ENCODE measurements at places on chromosomes 5 and 9. TPM values are rescaled to one million over a fixed set of nuclear protein-coding genes. Genes with fewer than 3 reads are reported as not detected.

- DNase-seq = no peak
- H3K27ac ChIP-seq = no peak within 1 kb of the TSS
Observed at GRCh38 chr9:137031904-137032640, at the start of gene FUT7. Gene FUT7, minus strand, starts transcription at chr9:137032088. Its CDS starts 97 bp downstream, at chr9:137031991.

- no peaks in the 10 kb centered on the region for H3K4me1 ChIP-seq
- H3K27ac ChIP-seq = peak overlapping the region; percentile 79
- peak overlapping the region; percentile 73 for H3K4me3 ChIP-seq
- DNase-seq = no peak
- no peaks in the 10 kb centered on the region for H3K36me3 ChIP-seq
- H3K27me3 ChIP-seq = no peaks in the 10 kb centered on the region
Observed at GRCh38 chr5:159100782-159101646, 1.3 kb upstream of the EBF1 start.

- H3K4me3 ChIP-seq = no peak overlapping the region
- H3K27me3 ChIP-seq = no peaks in the 10 kb centered on the region
- H3K4me1 ChIP-seq = no peaks in the 10 kb centered on the region
- no peak for DNase-seq
- no peak overlapping the region for H3K27ac ChIP-seq
Observed at GRCh38 chr5:148913493-148913892, 87.1 kb downstream of the ADRB2 start.

GRCh38 chr5:8394965-8395364 lies 526.0 kb downstream of the MTRR start:
- no peak overlapping the region for H3K4me3 ChIP-seq
- no peak overlapping the region for H3K27ac ChIP-seq
- DNase-seq = no peak
- H3K27me3 ChIP-seq = no peaks in the 10 kb centered on the region
- H3K36me3 ChIP-seq = no peaks in the 10 kb centered on the region
- H3K4me1 ChIP-seq = no peaks in the 10 kb centered on the region

- H3K27me3 ChIP-seq = no peaks in the 10 kb centered on the region
- H3K27ac ChIP-seq = no peak overlapping the region
- no peaks in the 10 kb centered on the region for H3K36me3 ChIP-seq
- no peak overlapping the region for H3K4me3 ChIP-seq
- no peaks in the 10 kb centered on the region for H3K4me1 ChIP-seq
Observed at GRCh38 chr5:53490747-53491146, 10.3 kb downstream of the FST start.

GRCh38 chr5:143432658-143433239 lies 29.3 kb upstream of the NR3C1 start:
- no peak for DNase-seq
- no peaks in the 10 kb centered on the region for H3K27me3 ChIP-seq
- H3K36me3 ChIP-seq = no peaks in the 10 kb centered on the region
- no peak overlapping the region for H3K4me3 ChIP-seq
- H3K27ac ChIP-seq = no peak overlapping the region

GRCh38 chr5:129771058-129771838 lies 23.4 kb downstream of the MINAR2 start:
- no peak overlapping the region for H3K27ac ChIP-seq
- no peak overlapping the region for H3K4me3 ChIP-seq
- H3K36me3 ChIP-seq = no peaks in the 10 kb centered on the region
- DNase-seq = peak; percentile 65
- no peaks in the 10 kb centered on the region for H3K27me3 ChIP-seq

The GM2A gene
- total RNA-seq = 54.4 TPM

GRCh38 chr5:147509041-147509709 lies 693 bp downstream of the DPYSL3 start:
- H3K4me3 ChIP-seq = peak overlapping the region; percentile 68
- no peaks in the 10 kb centered on the region for H3K4me1 ChIP-seq
- H3K27ac ChIP-seq = peak overlapping the region; percentile 52
- DNase-seq = peak; percentile 14
- no peaks in the 10 kb centered on the region for H3K27me3 ChIP-seq
- no peaks in the 10 kb centered on the region for H3K36me3 ChIP-seq

DNA sequence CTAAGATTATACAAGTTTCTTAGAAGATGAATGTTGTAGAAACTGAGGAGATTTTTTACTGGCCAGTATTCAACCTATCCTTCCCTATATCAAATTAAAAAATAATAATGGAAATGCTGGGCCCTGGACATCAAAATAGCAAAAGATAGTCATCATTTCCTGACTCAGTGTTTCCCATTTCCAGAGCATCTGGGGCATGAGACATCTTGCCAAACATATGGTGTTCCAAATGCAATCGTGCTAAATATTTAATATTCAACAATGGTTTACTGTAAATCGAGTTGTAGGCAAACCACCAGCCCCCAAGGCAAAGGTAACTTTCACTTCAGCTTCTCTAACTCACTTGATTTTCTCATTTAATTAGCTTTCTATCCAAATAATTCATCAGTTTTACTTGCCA lies 152.9 kb downstream of the FRMD3 start:
- H3K4me3 ChIP-seq = no peak overlapping the region
- H3K4me1 ChIP-seq = no peaks in the 10 kb centered on the region
- no peaks in the 10 kb centered on the region for H3K27me3 ChIP-seq
- H3K27ac ChIP-seq = no peak overlapping the region

The DRD1 gene
- 0.08 TPM for total RNA-seq

The DAB2IP gene
- 136 TPM for total RNA-seq

The PDGFRB gene
- 87.0 TPM for total RNA-seq

GRCh38 chr9:121945281-121945680 lies 147.8 kb downstream of the TTLL11 start:
- H3K4me1 ChIP-seq = no peaks in the 10 kb centered on the region
- no peaks in the 10 kb centered on the region for H3K27me3 ChIP-seq
- H3K4me3 ChIP-seq = no peak overlapping the region
- H3K36me3 ChIP-seq = no peaks in the 10 kb centered on the region

DNA sequence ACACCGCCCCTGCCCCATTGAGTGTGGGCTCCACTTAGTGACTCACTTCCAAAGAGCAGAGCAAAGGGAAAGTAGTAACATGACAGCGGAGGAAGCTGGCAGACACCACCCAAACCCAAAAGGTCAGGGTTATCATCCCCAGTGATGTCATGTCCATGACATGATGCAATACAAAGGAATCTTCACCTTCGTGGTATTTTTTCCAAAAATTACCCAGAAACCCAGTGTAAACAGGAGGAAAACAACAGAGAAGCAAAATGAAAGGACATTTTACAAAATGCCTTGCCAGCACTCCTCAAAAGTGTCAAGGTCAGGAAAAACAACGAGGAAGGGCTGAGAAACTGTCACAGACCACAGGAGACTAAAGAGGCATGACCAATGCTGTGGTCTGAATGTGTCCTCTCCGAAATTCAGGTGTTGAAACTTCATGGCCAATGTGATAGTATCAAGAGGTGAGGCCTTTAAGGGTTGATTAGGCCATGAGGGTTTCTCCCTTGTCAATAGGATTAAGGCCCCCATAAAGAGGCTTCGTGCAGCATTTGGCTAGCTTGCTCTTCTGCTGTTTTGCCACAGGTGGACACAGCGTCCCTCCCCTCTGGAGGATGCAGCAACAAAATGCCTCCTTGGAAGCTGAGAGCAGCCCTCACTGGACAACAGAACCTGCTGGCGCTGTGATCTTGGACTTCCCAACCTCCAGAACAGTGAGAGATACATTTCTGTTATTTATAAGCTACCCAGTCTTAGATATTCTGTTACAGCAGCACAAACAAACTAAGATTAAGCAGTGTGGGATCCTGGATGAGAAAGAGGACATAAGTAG lies 30.5 kb upstream of the MED10 start:
- no peaks in the 10 kb centered on the region for H3K36me3 ChIP-seq
- H3K4me1 ChIP-seq = no peaks in the 10 kb centered on the region
- no peak overlapping the region for H3K4me3 ChIP-seq
- no peaks in the 10 kb centered on the region for H3K27me3 ChIP-seq
- H3K27ac ChIP-seq = no peak overlapping the region

The MYORG gene
- 2.8 TPM for total RNA-seq

DNA sequence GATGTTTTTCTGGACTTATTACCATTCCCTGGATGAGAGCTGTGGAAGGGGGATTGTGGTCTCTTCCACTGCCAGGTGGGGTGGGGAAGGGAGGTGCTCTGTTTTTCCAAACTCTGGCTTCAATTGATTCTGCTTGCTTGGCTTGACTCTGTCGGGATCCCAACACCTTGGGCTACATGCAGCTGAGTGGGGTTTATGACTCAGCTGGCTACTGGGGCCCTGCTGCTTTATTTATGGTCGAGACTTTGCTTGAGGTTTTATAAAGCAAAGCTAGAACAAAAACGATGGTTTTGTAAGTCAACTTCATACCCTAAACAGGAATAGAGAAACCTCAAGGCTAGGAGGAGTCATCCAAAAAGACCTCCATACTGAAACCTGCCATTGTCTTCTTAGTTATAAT lies 76.3 kb downstream of the AOPEP start:
- H3K27me3 ChIP-seq = no peaks in the 10 kb centered on the region
- H3K27ac ChIP-seq = no peak overlapping the region
- H3K4me3 ChIP-seq = no peak overlapping the region
- H3K4me1 ChIP-seq = peaks cover 17% of the 10 kb centered on the region
- H3K36me3 ChIP-seq = no peaks in the 10 kb centered on the region

The C9 gene
- 0.74 TPM for total RNA-seq

DNA sequence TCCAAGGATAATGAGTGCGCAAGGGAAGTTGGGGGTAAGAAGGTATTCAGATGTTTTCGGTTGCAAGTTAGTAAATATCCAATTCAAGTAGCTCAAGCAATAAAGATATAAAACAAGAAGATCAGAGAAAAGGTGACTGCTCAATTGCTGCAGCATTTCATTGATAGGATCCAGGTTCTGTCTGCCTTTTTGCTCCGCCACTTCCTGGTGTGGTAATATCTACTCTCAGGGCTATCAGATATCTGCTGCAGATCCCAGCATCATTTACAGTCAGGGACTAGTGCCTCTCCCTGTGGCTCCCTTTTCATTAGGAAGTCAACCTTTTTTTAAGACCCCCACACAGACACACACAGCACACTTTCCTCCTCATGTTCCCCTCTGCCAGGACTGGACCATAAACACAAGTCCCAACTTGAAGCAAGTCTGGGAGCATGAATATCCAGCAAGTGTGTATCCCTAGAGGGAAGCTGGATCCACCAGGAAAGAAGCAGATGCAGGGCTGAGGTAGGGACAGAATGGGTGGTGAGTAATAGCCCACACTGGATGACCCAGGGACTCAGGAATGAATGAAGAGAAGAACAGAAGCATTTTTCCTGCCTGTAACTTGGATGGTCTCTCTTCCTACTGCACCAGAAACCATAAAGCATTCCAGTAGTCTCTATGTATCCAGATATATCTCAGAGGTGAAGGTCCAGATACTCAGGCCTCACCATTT lies 53.7 kb downstream of the ZNF622 start:
- no peaks in the 10 kb centered on the region for H3K4me1 ChIP-seq
- H3K27ac ChIP-seq = no peak overlapping the region
- H3K27me3 ChIP-seq = no peaks in the 10 kb centered on the region
- no peak for DNase-seq
- H3K4me3 ChIP-seq = no peak overlapping the region

The SURF1 gene
- 51.4 TPM for total RNA-seq

DNA sequence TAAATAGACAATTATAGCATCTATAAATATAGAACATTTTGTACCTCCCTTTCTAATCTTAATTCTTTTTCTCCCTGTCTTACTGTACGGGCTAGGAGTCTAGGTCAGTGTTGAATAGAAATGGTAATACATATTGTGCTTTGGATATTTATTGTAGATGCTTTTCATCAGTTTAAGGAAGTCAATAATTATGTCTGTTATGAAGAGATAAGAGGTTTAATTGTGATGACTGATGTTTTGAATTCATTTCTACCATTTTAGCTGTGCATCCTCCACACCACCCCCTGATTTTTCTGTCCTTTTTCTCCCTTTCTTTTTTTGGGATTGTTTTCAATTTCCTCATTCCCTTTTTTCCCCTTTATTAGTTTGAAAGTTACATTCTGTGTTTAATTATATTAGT lies 95.8 kb downstream of the DOCK2 start:
- no peaks in the 10 kb centered on the region for H3K4me1 ChIP-seq
- H3K4me3 ChIP-seq = no peak overlapping the region
- no peak for DNase-seq

DNA sequence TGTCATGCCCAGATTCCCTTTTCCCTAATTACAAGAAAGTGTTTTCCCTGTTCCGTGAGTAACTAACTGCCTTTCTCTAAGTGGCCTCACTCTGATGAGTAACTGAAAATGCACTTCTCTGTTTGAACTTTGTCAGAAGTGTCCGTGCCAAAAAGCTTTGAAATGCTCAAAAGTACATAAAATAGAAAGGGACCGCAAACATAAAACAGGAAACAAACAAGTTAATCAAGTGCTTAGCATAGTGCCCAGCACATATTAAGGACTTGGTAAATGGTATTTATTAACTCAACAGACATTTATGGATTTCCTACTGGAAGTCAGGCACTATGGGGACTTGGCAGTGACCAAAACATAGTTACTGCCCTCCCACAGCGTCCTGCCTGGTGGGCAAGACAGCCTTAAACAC lies 22.3 kb downstream of the AQP3 start:
- DNase-seq = no peak
- H3K36me3 ChIP-seq = no peaks in the 10 kb centered on the region
- no peak overlapping the region for H3K27ac ChIP-seq
- H3K27me3 ChIP-seq = no peaks in the 10 kb centered on the region
- H3K4me1 ChIP-seq = no peaks in the 10 kb centered on the region

DNA sequence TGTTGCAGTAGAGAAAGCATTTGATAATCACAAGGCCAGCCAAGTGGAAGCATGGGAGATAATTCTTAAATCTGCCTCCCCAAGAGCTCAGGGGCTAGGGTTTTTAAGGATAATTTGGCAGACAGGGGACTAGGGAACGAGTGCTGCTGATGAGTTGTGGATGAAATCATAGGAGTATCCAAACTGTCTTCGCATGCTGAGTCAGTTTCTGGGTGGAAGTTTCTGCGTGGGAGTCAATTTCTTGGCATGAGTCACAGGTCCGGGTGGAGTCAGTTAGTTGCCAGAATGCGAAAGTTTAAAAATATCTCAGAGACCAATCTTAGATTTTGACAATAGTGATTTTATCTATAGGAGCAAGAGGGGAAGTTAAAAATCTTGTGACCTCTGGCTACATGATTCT lies 112.6 kb downstream of the TMC1 start:
- no peaks in the 10 kb centered on the region for H3K27me3 ChIP-seq
- H3K36me3 ChIP-seq = no peaks in the 10 kb centered on the region
- no peak for DNase-seq
- H3K4me1 ChIP-seq = no peaks in the 10 kb centered on the region
- no peak overlapping the region for H3K4me3 ChIP-seq

The ARL14EPL gene
- total RNA-seq = not detected

The BASP1 gene
- total RNA-seq = 2.1 TPM

DNA sequence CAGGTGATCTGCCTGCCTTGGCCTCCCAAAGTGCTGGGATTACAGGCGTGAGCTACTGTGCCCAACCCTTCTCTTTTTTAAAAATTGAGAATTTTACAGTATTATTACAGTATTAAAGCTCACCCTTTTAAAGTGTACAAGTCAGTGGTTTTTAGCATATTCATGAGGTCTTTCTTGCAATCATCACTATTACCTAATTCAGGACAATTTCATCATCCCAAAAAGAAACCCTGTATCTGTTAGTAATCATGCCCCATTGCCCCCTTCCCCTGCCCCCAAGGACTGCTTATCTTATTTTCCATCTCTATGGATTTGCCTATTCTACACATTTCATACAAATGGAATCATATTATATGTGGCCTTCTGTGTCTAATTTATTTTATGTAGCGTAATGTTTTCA lies 22.6 kb upstream of the MEGF9 start:
- H3K27ac ChIP-seq = no peak overlapping the region
- no peak for DNase-seq
- no peaks in the 10 kb centered on the region for H3K27me3 ChIP-seq
